ENCODE measurements at places on chromosomes 4 and X.

- DNase-seq = no peak
Measured at GRCh38 chrX:150489359-150490015, 78.9 kb upstream of the MTM1 start.

DNA sequence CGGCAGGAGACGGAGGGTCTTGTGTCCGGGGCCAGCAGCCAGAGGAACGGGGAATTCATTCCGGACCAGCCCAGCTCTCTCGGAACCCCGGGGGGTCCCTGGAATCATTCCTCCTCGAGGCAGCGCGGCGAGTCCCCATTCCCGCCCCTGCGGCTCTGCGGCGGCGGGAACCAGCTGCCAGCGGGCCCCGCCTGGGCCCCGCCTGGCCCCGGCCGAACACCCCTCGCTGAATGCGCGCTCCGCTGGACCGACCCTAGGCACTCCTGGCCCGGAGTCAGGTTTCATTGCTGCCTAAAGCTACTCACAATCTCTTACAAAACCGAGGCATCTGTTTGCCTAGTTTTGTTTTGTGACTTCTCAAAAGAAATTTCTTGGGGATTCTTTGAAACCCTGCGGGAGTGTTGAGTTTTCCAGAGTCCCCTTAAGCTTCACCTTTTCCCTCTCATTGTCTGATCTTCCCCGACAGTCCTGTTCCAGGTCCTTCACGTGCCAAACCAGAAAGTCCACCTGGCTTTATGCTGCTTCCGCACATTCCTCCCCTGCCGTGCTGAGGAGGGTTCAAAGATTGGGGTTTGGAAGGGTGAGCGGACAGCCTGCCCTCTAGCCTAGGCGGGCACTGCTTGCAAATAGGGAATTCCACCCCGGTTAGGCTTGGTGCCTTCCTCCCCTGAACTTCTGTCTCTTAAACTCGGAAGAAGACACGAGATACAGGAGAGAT is 789 bp downstream of the ARHGAP10 start:
- DNase-seq = no peak

DNA sequence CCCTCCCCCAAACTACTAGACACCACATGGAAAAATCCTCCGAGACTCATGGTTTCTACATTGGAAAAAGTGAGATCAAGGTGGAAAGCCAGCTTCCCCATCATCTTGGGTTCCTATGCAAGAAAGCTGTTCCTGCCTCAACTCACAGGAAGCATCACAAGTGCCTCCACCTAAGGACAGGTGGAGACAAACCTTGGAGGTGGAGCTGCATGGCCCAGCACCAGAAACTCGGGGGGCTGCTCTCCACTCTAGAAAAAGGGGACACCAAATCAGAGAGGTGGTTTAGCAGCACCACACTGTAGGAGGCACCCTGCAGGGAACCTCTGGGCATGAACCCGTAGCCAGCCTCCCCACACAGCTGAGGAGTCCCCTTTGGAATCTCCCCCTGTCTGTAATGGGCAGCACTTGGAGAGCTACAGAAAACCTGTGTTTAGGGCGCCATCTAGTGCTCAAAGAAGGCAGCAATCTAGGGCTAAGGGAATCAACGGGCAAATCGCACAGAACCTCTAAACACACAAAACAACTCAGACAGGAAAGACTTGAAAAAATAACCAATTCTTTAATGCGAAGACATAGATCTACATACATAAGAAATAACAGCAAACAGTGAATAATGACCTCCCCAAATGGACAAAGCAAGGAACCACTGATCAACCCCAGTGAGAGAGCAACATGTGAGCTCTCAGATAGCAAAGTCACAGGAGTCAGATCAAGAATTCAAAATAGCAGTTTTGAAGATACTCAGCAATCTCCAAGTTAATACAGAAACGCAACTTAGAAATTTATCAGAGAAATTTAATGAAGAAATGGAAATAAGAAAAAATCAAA is 37.0 kb upstream of the ZBTB33 start:
- DNase-seq = peak; percentile 24

DNA sequence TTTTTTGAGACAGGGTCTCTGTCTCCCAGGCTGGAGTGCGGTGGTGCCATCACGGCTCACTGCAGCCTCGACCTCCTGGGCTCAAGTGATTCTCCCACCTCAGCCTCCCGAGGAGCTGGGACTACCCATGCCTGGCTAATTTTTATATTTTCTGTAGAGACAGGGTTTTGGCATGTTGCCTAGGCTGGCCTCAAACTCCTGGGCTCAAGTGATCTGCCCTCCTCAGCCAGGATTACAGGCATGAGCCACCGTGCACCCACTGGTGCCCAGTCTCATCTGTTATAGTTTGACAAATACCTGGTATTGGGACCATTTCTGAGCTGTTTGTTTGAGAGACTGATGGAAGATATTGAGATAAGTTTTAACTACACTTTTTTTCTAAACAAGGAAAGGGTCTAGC is 57.5 kb upstream of the SMIM10 start:
- DNase-seq = no peak

GRCh38 chr4:91089178-91089577 is 962.0 kb downstream of the CCSER1 start:
- no peak for DNase-seq

GRCh38 chr4:1021386-1022050 is 10.1 kb downstream of the FGFRL1 start:
- no peak for DNase-seq

DNA sequence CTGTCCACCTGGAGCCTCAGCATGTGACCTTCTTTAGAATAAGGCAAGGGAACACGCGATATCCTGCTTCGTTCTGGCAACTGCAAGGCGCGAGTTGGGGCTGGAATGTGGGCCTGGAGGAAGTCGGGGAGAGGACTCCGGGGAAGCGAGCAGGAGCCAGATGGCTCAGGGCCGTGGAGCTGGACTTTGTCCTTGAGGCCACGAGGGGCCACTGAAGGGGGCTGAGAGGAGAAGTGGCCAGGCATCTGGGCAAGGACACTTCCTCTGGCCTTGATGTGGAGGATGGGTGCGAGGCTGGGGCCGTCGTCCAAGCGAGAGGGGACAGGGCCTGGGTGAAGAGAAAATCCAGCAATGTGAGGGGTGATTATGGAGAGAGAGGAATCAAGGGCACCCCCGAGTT is 12.2 kb upstream of the DUSP9 start:
- DNase-seq = no peak

DNA sequence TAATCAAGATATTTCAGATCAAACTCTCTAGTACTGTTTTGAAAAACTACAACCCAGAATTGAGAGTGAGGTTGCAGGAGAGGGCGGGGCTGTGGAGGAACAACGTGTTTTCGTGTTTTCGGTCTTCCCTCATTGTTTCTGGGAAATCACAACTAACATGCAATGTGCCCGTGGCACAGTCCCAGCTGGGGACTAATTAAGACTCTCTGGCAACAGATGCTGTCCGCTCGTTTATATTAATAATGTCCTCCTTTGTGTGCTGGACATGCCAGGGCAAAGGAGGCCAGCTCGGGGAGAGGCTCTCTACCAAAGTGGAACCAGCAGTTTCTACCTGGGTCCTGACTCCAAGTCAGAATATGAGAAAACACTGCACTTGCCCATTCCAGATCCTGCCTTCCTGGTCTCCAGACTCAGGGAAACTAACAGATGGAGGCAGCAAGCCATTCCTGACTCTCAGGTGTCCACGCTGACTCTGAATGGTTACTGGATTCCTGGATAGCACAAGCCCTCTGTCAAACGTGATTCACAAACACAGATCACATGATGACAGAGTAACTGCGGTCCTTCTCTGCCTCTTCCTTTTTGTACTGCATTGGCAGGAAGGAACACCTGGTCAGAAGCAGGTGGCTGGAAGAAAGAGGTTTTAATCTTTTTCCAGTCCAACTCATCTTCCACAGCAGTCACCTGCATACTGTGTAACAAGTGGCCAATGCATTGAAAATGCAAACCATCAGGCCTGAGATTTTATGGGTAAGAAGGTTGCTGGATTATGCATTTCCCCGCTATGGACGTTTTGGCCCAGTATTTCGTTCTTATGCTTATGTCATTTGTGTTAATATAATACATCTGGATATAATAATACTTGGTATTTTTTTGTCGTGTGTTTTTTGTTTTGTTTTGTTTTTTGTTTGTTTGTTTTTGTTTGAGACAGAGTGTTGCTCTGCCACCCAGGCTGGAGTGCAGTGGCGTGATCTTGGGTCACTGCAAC is 65.0 kb downstream of the COQ2 start:
- DNase-seq = no peak

DNA sequence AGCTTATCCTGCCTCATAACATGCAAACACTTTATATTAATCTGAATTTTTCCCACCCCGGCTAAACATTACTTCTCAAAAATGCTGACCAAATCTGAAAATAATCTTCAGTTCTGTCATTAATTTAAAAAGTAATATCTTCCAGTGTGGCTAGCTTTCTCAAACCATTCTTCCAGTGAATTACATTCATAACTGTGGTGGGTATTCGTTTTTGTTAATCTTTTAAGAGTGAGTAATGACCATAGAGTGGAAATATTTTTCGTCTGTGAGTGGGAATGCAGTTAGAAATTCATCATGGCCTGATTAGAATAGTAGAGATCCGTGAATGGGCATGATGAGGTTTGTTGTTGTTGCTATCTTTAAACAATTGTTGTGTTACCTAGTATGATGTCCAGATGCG is 138.6 kb upstream of the SFRP2 start:
- no peak for DNase-seq

DNA sequence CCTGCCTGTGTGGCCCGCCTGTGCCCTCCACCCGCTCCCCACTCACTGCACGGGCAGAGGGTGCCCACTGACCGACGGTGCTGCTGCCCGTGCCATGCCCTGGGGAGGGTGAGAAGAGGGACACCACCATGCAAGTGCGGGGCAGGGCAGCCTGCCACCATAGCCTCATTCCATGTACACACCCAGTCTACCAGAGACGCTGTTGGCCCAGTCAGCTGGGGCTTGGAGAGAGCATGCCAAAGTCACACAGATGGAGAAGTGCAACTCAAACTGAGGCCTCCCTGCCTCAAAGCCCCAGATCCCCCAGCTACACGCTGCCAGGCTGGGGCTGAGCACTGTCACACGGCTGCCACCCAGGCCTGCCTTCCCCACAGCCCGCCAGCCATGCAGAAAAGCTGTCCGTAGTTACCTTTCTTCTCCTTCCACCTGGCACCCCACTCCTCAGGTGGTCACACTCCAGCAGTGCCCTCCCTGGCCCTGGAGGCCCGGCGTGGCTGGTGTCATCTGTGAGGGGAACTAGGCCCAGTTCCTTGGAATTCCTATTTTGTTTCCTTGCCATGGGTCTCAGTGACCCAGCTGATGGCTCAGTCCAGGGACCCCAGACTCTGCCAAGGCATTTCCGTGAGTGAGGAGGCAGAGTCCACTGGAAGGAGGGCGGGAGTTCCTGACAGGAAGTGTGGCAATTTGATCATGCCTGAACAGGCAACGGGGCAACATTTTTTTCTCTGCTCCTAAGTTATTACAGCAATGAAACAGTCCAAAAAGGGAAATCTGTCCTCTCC is at the start of gene SLC2A9:
SLC2A9 (minus strand) TSS at position 627 of the 782 bp plus-strand sequence; CDS start at position 559, 68 bp downstream.
- no peak for DNase-seq

GRCh38 chr4:174600391-174600790 is 78.1 kb upstream of the HPGD start:
- DNase-seq = no peak

DNA sequence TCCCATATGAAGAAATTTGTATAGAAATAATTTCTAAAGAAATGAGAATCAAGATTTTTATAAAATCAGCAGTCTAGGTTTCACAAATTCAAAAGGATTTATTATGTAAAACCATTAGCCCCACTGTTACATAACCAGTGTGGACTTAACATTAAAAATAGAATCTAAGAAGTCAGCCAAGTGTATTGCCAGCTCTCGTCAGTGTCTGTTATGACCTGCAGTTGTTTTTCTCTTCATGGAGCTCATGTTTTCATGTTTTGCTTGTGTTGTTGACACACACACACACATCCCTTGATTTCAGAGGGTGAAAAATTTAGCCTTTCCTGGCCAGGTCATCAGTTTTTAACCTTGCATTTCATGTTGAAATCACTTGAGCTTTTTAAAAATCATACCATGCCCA is 39.5 kb downstream of the USP38 start:
- DNase-seq = no peak

DNA sequence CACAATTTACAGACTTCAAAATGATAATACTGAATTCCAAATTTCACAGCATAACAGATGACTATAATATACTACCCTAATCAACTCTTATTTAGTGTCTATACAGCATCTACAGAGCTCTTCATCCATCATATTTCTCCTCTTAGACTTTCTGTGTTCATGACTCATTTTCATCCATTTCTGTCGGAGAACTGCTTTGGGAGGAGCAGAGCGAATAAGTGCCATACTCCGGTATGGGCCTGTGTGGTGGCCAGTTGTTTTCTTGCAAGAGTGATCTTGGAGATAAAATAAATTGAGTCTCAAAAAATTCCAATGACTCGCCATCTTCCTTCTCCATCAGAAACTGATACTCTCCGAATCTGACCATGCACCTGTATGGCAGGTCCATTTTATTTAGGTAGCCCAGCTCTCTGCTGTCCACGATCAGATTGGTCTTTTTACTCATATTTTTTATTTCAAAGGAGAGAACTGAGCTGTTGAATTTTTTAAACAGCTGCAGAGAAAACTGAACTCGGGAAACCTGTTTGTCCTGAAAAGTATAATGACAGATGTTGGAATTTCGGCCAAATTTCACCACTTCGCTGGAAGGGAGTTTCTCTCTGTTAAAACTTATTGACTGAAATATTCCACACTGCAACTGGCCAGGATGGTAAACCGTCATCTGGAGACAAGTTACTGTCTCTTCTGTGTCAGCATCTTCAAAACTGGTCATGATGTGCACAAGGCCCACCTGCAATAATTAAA is 7.8 kb downstream of the TIFA start:
- DNase-seq = no peak

GRCh38 chr4:166499820-166500219 is 626.8 kb downstream of the TLL1 start:
- DNase-seq = no peak

- no peak for DNase-seq
Measured at GRCh38 chr4:143375326-143376073, 38.8 kb downstream of the GAB1 start.

DNA sequence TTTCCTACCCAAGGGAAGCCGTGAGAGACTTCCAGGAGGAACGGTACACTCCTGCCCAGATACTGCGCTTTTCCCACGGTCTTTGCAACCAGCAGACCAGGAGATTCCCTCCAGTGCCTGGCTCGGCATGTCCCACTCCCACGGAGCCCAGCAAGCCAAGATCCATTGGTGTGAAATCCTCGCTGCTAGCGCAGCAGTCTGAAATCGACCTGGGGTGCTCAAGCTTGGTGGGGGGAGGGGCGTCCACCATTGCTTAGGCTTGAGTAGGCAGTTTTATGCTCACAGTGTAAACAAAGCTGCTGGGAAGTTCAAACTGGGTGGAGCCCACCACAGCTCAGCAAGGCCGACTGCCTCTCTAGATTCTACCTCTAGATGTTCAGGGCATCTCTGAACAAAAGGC is 284.8 kb upstream of the FGF13 start:
- DNase-seq = no peak

GRCh38 chrX:136880003-136880451 is 498 bp downstream of the RBMX start:
- DNase-seq = no peak

- no peak for DNase-seq
Measured at GRCh38 chr4:3296651-3297050, 3.8 kb downstream of the RGS12 start.
